ENCODE measurements at places on chromosomes 4 and X.

DNA sequence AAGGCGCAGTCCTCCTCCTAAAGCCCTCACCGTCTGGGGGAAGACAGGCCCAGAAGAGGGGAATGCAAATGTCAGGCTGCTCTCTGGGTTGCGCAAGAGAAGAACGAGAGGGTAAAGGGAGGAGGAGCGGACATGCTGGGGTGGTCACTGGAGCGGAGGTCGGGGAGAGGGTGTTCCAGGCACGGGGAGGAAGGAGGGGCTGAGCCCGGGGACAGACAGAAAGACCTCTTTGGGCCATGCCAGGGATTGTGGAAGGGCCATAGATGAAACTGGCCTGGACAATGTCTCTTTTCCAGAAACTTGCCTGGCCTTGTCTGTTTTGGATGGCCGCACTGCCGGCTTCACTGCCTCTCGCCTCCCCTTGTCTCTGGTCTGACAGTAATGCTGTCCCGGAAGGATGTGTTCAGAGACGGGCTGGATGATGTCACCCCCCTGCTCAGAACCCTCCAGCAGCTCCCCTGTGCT lies 121.0 kb downstream of the SORCS2 start:
- no peak for DNase-seq

DNA sequence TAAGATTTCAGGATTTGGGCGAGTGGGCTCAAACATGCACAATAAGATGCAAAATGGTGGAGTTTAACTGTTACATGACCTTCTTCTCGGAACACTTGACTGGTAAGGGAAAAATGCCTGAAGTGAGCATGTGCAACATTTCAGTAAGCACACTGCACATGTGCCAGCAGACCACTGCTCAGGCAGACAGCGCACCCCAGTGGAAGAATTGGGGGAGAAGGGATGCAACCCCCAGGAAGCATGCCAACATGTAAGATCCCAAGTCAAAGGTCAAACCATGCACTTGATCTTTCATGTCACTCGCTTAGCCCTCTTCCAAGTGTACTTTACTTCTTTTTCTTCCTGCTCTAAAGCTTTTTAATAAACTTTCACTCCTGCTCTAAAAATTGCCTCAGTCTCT lies 256.3 kb downstream of the CENPC start:
- DNase-seq: no peak

- no peak for DNase-seq
Observed at GRCh38 chrX:29299684-29300083, 712.4 kb downstream of the IL1RAPL1 start.

- no peak for DNase-seq
Observed at GRCh38 chr4:172786039-172786792, 382.4 kb upstream of the GALNT7 start.

DNA sequence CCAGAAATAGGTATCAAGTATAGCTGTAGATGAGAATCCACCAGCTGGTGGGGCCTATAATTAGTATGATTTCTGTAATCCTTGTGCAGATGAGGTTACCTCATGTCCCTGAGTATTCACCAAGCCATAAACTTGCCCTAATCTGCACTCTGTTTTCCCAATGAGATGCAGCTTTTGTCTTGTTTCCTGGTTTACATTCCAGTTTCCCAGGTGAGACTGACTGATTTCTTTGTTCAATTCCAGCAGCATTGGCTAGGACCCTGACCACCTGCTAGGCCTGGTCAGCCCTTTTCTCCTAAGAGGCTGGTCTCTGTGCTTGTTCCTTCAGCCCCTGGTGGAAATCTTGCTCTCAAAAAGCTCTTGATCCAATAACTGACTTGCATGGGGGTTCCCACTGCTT lies 44.6 kb downstream of the GABRB1 start:
- DNase-seq: no peak

DNA sequence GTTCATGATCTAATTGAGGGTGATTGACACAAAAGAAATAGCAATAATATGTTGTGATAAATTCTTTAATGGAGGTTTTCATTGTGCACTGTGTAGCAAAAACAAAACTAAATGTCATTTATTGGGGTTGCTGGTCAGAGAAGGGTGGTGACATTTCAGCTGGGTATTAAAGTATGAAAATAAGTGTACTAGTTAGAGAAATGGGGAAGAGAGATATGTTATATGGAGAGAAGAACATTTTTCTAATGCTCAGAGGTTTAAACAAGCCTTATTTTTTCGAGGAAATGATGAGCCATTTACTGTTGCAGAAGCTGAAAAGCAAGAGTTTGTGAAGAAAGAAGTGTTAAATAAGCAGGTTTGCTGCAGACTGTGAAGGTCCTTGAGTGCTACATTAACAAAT lies 142.7 kb upstream of the PAQR3 start:
- no peak for DNase-seq

GRCh38 chr4:89254847-89255246 lies 52.8 kb downstream of the GPRIN3 start:
- DNase-seq: peak; percentile 23

DNA sequence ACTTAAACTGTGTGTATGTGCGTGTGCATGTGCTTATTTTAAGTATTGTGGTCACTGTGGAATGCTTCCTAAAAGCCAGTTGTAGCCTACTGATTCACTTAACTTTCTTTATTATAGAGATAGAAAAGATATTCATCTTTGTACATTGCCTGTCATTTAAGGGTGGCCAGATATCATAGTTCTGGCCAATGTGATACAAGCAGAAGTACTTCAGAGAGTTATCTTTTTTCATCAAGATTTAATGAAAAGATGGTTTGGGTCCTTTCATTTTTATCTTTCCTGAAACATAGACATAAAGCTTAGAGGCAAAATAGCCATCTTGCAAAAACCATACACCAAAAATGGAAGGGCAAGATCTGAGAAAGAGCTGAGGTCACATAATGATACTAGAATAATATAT lies 744.7 kb upstream of the ADGRL3 start:
- DNase-seq: no peak

- DNase-seq: no peak
Observed at GRCh38 chrX:114717921-114718320, 134.0 kb downstream of the HTR2C start.

DNA sequence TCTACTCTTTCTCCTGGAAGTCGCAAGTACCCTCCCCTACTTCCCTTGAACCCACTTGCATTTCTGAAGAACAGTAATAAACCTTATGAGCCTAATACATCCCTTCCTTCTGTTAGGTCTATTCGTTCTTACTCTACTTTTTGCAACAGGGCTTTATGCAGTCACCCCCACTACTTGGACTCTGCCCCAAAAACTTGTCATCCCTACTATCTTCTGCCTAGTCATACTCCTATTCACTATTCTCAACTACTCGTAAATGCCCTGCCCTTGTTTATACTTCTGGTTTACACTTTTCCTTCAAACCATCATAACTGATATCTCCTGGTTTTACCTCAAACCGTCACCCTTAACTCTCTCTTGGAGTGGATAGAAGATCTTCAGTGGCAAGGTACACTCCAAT lies 55.2 kb upstream of the SLIT2 start:
- DNase-seq: no peak
